ENCODE measurements at places on chromosomes 4 and X.

DNA sequence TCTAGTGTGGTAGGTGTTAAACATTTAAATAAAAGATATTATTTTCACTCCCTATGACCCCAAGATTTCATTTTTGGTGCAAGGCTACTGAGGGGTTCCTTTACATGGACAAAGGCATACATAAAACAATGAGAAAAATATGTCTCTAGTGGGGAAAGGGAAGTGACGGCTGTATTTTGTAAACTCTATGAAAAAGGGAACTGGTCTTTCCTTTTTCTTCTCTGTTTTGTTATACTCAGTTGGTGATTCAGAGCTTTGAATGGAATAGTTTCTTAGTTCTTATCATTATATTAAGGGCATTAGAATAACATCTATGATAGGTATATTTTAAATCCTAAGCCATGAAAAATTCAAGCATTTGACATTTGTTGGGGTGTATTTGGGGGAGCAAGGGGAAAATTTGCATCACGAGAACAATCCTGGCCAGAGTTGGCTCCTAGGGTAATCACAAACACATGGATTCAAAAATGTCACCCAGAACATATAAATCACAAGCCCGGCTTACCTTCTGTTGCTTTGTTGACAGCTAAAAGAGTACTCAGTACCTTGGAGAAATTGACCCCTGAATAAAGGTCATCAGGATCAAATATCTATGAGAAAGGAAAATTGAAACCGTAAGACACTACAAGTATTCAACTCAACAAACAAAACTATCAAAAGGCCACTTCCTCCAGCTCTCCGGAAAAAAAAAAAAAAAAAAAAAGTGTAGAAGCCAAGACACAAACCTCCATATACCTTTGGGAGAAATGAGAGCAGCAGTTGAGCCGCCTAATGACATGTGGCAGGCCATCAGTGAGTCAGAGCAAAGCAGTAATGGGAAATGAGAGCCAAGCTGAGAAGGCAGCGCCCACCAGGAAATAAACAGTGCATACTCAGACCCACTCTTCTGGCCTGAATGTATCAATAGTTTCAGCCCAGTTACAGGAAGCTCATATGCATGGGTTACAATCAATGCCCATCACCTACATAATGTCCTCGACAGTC, 33.4 kb downstream of the ARHGEF6 start:
- no peak for DNase-seq

DNA sequence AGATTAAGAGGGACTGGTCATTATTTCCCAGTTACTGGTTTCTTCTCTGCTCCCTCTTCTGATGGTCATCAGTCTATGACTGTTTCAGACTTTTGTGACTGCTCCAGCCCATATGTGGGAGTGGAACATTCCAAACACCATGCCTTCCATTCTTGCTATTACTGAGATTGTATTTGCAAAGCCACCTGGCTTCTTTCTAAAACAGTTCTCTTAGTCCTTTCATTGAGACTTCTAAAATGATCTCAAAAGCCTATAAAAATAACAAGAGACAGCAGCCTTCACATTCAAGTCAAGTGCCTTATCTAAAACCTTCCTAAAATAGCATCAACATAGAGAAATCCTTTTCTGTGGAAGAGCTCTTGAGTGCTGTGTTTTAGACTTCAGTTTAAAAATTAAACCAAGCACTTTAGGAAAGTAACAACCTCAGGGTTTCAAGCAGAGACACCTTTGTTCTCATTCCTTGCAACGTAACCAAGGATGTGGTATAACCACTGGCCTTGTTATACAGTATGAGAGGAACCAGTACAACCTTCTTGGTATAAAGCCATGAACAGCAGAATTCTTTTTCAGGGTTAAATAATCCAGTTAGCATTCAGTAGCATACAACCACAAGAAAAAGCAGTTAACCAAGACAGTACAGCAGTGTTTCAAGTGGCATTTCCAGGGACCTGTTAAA, 97.1 kb downstream of the NFKB1 start:
- no peak for DNase-seq

GRCh38 chrX:86178906-86179305, 30.7 kb downstream of the DACH2 start:
- DNase-seq: no peak

GRCh38 chrX:115949900-115950822, 220.4 kb upstream of the AGTR2 start:
- no peak for DNase-seq

DNA sequence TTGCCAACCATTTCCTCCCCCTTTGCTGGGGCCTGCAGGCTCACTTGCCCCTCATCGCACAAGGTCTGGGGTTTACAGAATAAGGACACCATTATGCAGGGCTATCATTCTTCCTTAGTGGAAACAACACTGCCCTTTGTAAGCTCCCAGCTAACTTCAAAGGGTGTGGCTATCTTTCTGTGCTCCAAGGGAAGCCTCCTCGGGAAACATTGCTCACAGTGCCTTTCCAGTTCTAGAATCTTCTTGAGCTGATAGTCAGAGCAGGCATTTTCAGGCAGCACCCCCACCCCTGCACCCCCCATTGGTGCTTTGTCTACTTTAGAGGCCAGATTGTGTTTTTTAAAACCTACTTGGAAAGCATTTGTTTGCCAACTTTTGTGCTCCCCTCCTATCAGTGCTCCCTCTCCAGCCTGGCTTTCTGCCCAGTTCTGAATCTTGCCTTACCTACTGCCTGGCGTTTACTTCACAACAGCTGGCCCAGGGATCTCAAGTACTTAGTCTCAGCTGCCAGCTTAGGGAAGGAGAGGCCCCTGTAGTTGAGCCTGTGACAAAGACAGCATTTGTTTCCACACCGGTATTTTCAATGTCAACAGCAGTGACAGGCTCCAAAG, 53.5 kb downstream of the PLAC1 start:
- DNase-seq: peak; percentile 90

DNA sequence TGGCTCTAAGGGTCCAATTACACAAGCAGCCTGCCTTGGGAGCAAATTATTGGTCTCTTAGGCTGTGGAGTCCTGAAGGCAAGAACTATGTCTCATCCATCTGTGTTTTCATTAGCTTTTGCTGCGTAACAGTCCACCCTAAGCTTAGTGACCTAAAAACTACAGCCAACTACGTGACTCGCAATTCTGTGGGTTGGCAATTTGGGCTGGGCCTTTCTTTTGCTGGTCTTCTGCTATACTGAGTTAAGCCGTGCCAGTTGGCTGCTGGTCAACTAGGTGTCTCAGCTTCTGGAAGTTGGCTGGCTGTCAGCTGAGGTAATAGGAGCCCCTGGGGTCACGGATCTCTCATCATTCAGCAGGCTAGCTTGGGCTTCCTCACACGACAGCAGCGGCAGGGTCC, 205.6 kb upstream of the S100G start:
- no peak for DNase-seq

- DNase-seq: no peak
Observed at GRCh38 chr4:32002037-32002747, 1282.0 kb downstream of the PCDH7 start.

DNA sequence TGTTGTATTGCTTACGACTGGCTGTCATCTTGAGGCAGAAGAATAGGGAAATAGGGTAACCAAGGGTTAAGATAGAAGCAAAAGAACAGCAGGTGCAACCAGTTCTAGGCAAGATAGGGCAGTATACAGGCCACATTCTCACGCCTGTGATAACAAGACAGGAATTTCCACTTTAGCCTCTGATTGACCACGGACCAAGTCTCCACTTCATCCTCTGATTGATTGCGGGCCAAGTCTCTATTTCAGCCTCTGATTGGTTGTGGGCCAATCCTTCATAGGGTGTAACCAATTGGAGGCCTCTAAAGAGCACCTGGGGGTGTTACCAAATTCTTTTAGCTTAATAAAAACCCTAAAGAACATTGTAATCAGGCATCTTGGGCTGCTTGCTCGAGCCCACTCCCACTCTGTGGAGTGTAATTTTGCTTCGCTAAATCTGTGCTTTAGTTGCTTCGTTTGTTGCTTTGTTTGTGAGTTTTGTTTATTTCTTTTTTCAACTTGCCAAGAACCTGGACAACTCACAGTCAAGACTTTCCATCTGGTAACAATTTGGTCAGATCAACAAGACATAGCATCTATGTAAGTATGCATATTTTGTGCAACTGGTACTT, 8.7 kb upstream of the TBC1D9 start:
- no peak for DNase-seq

DNA sequence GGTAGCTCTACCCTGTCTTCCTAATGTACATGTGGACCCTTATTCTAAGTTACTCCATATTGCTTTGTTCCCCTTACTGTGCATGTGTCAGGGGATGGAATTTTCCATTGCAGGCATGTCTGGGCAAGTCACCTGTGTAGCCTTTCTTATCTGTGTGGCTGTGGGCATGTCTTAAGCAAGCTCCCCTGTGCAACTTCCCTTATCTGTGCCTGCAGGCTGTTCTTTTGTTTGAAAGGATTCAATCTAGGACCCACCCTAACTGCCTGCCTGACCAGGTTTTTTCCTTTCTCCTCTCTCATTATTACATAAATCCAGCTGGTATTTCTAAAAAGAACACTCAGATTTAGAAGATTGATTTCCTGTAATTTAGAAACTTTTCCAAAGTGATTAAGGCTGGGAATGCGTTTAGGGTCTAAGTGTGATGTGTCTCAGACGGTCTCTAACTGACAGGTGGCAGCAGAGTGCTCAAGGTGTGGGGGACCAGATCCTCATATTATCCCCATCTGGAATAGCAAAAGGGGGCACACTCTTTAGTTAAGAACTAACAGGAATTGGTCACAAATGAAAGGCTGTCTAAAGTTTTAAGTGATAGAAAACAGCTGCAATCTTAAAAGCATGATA, 198.9 kb upstream of the PPP1R2C start:
- no peak for DNase-seq

DNA sequence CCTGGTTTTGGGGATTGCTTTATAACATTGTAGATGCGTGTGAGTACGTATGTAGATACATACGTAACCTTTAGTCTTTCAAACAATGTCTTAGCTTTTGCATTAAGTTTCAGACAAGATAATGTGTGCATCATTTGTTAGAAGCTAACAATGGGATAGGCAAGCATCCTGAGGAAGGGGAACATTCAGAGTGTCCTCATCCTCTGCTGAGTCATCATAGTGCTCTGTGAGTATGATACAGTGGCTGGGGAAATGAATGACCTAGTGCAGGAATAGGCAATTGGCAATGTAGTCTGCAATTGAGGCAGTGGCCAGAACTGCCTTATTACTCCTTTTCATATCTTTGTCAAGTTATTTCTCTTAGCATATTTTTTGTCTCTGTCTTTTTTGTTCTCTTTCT, 7.3 kb downstream of the NAP1L5 start:
- no peak for DNase-seq

GRCh38 chrX:53422861-53423306, at the start of gene RIBC1:
RIBC1 (plus strand) TSS chrX:53422873; CDS start chrX:53426277, 3,404 bp downstream.
- DNase-seq: no peak

All from NCI-H1105 (cell line).